ENCODE measurements at places on chromosomes 3 and 15.

DNA sequence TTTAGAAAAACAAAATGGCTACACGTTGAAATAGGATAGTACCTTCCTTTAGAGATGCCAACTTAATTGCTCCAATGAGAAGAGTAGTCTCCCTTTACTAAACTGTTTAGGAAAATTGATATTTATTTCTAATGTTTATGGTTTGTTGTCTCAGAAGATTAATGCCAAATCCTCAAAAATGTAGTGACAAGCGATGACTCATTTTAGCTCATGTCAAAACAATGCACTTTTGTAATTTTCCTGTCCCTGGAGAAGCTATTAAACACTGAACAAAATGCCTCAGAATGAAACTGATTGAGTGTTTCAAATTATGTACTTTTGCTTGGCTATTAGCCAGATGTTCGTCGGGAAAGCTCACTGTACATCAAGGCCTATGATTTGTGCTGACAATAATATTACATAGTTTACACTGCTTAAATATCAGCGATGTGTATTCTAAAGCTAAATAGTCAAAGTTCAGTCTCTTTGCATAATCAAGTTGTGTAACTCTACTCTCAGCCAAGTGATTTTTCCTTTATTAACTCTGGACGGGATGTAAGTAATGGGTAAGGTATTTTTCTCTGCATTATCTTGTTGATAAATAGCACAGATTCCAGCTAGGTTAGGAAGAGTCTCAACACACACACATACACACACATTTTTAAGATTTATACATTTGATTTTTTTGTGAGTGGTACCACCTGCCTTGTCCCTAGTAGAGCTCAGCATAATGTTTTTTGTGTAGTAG is 83.7 kb downstream of the CMSS1 start:
- DNase-seq = peak; percentile 36

DNA sequence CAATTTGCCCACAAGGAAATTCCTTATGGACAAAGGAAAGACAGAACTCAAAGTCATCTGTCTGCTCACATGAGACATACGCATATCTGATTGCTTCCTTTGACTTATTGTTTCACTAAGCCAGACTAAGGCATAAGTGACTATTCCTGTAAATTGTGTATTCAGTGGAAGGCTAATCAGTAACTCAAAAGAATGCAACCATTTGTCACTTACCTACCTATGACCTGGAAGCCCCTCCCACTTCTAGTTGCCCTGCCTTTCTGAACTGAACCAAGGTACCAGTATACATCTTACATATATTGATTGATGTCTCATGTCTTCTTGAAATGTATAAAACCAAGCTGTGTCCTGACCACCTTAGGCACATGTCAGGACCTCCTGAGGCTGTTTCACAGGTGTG is 53.5 kb upstream of the PROK2 start:
- no peak for DNase-seq

DNA sequence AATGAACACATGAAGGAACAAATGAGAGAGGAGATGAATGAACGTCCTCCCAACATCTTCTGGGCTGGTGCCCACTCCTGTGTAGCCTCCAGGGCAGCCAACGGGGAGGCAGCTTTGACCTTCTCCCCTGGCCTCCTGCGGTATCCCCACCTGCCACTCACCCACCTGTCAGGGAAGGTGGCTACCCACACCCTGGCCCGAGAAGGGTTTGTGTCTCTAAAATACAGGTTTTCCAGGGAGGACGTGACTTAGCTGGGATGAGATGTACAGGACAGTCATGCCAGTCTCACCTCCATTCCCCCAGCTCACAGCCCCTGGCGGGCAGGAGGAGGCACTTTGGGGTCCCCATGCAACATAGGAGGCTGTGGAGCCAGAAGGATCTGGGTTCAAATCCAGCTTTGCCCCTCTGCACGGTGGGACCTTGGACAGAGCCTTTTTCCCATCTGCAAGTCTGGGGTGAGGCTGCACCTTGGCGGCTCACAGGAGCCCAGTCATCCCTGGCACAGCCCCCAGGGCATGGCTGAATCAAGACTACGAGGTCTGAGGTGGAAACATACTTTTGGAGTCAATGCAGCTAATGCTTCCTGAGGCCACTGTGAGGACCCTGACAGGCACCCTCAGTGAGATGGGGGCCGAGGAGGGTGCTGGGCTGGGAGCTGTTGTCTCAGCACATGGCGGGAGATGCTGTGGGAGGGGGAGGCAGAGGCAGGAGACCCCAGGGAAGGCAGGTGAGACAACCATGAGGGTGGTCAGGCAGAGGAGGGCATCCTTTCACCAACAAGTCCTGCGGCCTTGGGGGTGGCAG is 11.1 kb upstream of the PLXND1 start:
- DNase-seq = no peak

- no peak for DNase-seq
These were observed 319.4 kb upstream of the POU1F1 start for GRCh38 chr3:87595798-87596197.

- DNase-seq = no peak
These were observed 1324.6 kb downstream of the NSUN3 start for GRCh38 chr3:95387242-95388021.

DNA sequence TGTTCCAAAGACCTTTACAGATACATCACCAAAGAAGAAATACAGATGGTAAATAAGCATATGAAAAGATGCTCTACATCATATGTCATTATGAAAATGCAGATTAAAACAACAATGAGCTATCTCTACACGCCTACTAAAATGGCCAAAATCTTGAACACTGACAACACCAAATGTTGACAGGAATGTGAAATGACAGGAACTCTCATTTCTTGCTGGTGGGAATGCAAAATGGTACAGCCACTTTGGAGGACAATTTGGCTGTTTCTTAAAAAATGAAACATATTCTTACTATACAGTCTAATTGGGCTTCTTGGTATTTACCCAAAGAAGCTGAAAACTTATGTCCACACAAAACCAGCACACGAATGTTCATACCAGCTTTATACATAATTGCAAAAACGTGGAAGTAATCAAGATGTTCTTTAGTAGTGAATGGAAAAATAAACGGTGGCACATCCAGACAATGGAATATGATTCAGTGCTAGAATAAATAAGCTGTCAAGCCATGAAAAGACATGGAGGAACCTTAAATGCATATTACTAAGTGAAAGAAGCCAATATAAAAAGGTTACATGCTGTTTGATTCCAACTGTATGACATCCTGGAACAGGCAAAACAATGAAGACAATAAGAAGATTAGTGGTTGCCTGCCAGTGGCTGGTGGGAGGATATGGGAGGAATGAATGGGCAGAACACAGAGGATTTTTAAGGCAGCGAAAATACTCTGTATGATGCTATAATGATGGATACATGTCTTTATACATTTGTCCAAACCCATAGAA is 81.3 kb upstream of the NEDD4 start:
- DNase-seq = peak; percentile 3

DNA sequence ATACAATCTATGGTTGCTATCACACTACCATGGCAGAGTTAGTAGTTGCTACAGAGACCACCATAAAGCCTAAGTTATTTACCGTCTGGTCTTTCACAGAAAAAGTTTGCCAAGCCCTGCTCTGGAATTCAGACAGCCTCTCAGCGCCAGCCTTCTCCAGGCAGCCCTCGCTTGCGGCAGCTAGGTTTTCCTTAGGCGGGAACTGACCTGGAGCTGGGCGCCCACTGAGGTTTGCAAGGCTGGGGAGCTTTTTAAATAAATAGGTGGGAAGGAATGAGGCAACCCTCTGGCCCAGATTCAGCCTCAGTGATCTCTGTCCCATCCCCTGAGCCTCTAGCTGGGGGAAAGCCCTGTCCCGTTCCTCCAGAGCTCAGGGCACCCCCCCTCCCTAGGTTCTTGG is 1.2 kb downstream of the CTSH start:
- no peak for DNase-seq

DNA sequence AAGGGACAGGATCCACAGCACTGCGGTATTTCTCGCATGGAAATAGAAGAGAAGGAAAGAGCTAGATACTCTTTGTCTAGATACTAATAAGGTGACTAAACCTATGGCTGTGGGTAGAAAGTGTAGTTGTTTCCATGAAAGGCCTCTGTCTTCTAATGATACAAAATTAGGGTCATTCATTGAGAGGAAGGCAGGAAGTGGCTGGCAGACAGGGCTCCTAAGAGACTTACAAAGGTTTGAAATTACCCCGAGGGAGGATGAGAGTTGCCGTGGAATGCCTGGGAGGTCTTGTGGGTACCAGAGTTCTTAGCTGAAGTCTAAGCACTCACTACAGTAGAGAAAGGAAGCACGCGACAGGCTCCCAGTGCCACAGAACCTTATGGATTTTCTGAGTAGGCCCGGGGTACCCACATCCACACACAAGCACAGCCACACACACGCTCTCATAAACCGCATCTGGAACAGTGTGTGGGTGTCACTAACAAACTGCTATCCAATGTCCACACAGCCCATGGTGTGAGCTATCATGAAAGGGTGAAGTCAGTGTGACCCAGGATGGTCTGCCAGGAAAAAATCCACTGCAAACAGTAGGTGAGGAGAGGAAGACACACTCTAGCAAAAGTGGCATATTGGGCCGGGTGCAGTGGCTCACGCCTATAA is 221.4 kb downstream of the FAM43A start:
- DNase-seq = no peak

GRCh38 chr3:24628523-24629258 is 134.0 kb upstream of the THRB start:
- no peak for DNase-seq

GRCh38 chr3:1929788-1930414 is 168.8 kb upstream of the CNTN4 start:
- DNase-seq = no peak

GRCh38 chr3:172258624-172259023 is 189.6 kb downstream of the GHSR start:
- DNase-seq = no peak

DNA sequence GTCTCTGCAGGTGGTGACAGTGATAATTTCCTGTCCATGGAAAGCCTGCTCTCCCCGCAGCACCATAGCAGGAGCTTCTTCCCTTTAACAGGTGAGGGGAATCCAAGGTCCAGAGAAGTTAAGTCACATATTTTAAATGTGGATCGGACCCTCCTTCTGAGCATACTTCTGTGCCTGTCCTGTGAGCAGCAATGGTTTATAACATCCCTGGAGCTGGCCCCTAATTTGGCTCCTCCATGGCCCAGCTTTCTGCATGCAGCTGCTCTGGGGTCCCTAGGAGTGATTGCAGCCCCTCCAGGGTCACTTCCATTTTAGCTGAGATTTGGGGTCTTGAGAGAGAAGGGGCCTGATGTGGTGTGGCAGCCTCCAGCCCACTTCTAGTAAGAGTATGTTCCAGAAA is 127.8 kb downstream of the EEFSEC start:
- no peak for DNase-seq

- no peak for DNase-seq
These were observed 56.5 kb upstream of the FNDC3B start for GRCh38 chr3:171982828-171983227.

DNA sequence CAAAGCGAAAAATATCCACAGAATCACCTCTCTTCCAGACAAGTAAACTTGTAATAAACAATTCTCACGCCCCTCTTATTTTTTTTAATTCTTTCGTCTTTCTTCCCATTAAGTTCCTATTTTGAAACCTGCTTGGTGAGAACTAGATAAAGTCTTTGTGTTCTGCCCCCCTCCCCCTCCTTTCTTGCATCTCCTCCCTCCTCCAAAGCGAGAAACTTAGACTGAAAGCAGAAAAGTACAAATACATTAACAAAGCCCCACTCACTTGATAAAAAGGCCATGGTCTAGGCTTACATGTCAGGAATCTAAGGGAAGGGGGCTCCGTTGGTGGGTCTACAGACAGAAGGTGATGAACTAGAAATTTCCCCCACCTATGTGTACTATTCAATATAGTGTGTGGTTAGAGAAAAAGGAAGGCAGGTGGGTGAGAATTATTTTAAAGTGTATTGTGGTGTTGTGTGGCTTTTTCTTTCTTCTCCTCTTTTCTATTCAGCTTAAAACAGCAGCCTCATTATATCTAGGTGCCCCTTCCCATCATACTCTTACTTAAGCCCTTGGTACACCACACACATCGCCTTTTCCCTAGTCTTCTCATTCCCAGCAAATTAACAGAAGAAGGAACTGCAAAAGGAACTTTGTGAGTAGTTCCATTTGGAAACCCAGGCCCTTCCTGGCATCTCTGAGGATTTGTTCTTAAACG is 215.3 kb downstream of the MEIS2 start:
- no peak for DNase-seq
